ENCODE measurements at places on chromosomes 5 and 9. TPM values are rescaled to one million over a fixed set of nuclear protein-coding genes. Genes with fewer than 3 reads are reported as not detected.

DNA sequence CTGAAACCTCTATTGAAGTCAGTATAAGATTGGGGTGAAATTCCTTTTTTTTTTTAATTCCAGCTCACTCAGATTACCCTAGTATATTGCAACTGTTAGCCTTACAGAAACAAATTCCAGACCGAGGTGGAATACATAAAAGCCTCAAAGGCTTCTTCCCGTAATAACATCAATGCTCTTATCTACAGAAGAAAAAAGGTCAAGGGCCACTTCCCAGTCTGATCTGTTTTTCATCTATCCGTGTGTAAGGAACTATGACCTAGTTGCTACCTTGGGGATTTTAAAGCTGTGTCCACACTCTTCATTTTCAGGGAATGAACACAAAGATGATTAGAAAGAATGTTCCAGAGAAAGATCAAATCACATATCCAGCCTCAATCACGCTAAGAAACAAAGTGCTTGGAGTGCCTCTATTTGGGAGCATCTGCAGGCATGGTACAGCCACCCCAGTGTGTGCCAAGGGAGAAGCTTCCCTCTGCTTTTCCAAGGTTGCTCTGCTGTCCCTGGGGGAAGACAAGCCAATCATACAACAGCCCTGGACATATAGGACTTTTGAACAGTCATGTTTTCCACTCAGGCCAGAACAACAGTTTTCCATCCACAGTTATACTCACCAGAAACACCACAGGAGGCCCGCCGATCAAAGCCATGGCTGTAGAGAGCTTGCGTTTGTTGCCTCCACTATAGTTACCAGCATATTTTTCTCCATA lies 23.5 kb downstream of the NIPSNAP3B start:
- no peak for DNase-seq

DNA sequence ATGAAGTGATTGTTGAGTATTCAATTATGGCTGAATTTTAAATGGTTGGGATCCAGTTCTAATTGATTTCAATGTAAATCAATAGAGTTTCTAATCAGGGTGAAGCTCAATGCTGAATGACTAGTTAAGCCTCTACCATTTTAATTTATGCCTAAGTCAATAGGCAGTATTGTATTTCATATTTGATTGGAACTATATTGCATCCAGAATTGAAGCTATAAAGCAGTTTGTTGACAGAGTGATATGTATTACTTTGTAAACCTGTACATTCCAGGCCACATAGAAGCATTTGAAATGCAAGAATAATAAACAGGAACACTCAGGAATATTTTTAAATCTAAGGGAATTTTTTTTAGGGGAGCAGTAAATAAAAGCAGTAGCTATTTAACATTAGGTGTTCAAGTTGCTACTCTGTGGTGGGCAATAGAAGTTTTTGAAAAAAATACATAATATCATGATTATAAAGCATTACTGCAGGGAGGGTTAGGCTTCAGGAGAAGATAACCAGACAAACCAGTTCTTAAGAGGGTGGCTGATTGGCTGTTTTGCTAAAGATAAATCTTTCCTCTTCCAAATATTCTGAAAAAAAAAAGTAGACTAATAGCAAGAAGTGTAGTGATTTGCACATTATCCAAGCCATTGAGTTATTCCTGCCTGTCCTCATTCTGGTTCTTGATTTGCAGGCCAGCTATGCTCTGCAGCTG lies 492.0 kb upstream of the MEF2C start:
- DNase-seq = no peak

- no peak for DNase-seq
These were observed 245.5 kb upstream of the RPS23 start for GRCh38 chr5:82523633-82524032.

DNA sequence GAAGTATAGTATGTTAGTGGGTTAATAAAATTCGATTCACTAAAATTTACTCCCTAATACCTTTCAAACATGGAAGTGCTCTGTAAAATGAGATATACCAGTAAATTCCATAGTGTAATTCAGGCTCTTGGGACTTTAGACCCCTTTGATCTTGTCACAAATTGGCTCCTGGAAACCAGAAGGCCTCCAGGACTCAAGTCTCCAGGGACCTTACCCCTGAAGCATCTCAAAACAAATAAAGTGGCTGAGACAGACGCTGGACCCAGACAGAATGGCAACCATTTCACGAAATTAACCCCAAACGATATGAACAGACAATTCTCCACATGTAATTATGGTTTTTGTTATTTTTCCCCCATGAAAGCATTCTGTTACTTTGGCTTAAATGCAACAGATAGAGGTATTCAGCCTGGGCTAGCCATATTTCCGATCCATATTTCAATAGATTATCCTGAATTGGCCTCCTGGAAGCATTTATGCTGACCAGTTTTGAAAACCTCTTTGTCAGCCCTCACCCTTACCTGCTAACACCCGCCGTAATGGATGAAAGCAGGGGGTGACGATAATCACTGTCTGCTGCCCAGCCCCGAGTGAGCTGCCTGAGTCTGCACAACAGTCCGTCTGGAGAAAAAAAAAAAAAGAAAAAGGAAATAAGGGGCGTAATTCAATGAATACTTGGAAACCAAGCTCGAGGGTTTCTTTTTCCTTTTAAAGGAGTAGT lies 34.1 kb upstream of the EFNA5 start:
- no peak for DNase-seq

GRCh38 chr5:145752947-145753346 lies 82.2 kb downstream of the PRELID2 start:
- no peak for DNase-seq

DNA sequence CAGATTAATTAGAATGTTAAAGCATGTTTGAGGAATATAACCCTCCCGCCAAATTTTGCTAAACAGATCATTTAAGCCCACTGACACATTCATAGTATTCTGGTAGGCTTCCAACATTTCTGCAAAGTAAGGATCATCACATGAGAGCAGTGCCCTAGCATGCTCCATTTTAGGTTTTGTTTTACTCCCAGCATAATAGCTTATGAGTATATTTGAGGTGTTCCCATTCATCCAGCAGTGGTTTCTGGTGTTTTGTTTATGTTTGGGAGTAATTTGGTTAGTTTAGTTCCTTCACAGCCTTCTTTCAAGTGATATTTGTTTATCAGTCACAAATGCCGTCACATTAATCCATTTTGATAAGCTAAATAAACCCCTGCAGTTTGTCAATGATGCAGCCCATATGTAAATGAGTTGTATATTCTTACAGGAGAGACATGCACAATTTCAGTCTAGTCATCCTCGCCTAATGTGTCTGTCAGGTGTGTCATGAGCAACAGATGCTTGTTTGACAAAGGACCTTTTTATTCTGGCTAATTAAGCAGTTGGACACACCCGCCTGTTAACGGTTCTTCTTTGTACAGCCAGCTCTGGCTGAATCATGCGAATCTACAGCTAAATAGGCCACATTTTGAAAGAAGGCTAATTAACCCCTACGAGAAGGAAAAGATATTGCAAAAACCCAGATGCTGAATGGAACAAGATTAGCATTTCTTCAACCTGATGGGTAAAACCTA lies 124.4 kb downstream of the RFX3 start:
- no peak for DNase-seq

DNA sequence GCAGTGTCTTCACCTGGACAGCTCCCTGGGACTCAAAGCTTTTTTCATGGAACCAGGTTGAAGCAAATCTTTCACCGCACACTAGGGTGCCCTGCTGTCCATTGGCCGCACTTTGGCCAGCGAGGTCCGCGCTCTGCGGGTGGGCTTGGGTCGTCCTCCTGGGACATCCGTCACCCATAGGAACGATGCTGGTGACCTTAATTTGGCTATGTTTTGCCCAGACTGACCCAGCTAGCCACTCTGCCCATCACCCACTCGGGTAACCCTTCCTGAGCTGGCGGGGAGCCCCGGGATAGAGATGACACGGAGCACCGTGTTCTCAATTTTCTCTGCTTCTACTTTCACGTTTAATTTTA lies 25.9 kb downstream of the ZDHHC11B start:
- DNase-seq = peak; percentile 69

DNA sequence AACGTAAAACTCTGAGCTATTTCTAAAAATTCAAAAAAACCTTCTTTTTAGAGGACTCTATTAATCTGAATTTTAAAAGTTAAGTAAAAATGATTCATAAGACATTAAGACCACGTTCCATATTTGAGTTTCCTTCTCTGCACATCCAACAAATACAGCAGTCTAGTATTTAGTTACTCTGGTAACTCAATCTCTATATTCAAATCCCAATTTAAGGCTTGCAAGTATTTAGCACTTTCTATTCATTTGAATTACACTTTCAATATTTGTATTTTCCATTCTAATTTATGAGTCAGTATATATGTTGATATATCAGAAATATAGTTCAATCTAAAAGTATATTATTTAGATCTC lies 17.7 kb downstream of the RFX3 start:
- no peak for DNase-seq

- DNase-seq = no peak
These were observed 590.9 kb downstream of the CAAP1 start for GRCh38 chr9:26301659-26302058.

DNA sequence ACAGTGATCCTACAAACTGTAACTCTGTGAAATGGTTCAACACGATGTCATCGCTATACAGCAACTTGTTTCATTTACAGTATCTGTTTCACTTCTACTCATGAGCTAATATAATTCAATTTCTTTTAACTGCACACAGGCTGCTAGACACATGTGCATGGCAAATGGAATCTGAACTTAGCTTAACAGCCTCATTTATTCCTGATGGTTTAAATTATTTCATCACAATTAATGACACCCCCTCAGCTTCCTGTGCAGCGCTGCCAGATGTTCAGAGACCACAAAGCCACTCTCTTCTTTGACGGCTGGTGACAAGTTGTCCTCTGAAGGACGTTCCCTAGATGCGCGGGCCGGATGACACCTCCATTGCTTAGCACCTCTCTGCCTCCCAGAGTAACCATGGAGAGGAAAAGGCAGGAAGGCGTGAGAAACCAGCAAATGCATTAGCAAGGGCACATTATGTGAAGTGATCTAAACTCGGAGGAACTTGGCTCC lies 191.1 kb downstream of the BNC2 start:
- no peak for DNase-seq

DNA sequence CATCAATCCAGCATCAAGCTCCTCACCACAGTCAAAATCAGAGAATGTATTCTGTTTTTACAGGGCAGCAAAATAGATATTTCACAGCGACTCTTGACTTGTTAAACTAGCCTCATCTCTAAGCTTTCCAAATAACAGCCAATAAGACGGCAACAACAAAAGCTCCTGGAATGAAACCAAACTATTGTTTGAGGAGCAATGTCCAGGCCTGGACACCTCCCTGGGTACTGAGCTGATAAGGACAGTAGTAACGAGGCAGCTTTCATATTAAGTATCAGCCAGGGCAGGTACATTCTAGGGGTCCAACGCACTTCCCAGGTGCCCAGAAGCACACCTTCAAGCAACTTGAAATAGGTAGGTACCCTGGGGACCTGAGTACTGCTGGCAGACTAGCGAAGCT lies 260.3 kb downstream of the ENC1 start:
- DNase-seq = no peak

DNA sequence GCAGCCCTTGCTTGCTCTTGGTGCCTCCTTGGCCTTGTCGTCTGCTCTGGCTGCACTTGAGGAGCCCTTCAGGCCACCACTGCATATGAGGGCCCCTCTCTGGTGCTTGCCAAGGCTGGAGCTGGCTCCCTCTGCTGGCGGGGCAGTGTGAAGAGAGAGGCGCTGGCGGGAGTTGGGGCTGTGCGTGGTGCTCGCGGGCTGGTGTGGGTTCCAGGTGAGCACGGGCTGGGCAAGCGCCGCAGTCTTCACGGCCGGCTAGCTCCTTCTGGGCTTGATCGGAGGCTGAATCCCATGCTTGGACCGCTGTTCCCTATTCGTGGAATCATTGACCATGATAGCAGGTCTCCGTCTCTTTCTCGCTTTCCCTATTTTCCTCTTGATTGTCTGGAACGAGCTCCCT lies 56.5 kb downstream of the XRCC4 start:
- DNase-seq = no peak

DNA sequence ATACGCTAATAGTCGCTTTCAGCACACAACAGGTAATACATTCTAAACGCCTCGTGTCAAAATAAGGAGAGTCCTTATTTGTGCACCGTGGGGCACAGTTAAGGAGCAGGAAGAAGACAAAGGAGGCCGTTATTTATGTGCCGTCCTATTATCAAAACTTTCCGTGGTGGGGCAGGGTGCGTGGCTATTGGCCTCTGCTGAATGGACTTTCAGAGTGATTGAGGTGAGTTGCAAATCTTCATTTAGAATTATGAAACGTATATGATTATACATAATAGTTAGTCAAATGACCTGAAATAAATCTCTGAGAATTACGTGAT lies 833 bp downstream of the C5orf24 start:
- no peak for DNase-seq

- DNase-seq = no peak
These were observed 156.1 kb downstream of the LURAP1L start for GRCh38 chr9:12930906-12931305.

GRCh38 chr5:139368613-139369012 lies 14.5 kb downstream of the SLC23A1 start:
- no peak for DNase-seq

GRCh38 chr5:137310051-137310730 lies 188.9 kb downstream of the SPOCK1 start:
- no peak for DNase-seq

DNA sequence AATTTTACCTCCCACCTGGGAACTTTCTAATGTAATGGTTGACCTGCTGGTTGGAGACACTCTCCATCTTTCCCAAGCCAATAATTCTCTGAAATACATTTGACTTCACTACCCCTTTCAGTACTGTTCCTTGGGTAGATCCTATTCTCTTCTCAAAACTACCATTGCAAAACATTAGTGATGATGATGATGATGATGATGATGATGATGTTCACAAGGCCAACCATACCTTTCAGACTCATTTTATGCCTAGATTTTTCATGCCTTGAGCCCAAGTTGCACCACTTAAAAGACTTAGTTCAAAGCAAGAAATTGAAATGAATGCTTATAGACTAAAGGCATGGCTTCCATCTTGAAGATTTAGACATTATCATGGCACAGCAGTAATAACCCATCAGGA lies 1141.1 kb upstream of the DMAC1 start:
- DNase-seq = no peak

- DNase-seq = no peak
These were observed 187.3 kb upstream of the NMUR2 start for GRCh38 chr5:152592416-152592815.

The QRFP gene
- total RNA-seq = not detected

The DOK3 gene
- 7.9 TPM for total RNA-seq

The CCDC180 gene
- 7.5 TPM for total RNA-seq

The APBA1 gene
- total RNA-seq = 21.1 TPM

The CYSRT1 gene
- 1.9 TPM for total RNA-seq

The LHX2 gene
- not detected for total RNA-seq

The TAS2R1 gene
- total RNA-seq = not detected

The SLC6A19 gene
- not detected for total RNA-seq

The EFNA5 gene
- total RNA-seq = 60.4 TPM

The SPATA31E1 gene
- total RNA-seq = not detected

The NPR2 gene
- 21.8 TPM for total RNA-seq

The SV2C gene
- total RNA-seq = 0.60 TPM

The ESM1 gene
- not detected for total RNA-seq
